ENCODE measurements at places on chromosomes 1 and 21. TPM values are rescaled to one million over a fixed set of nuclear protein-coding genes. Genes with fewer than 3 reads are reported as not detected.

TMEM69 gene
- total RNA-seq = 28.1 TPM

- H3K4me1 ChIP-seq = no peaks in the 10 kb centered on the region
- no peaks in the 10 kb centered on the region for H3K27me3 ChIP-seq
- H3K36me3 ChIP-seq = peaks cover 30% of the 10 kb centered on the region
- H3K4me3 ChIP-seq = no peak overlapping the region
- peak; percentile 94 for DNase-seq
These were observed 13.2 kb upstream of the MFN2 start for GRCh38 chr1:11967028-11967547.

GRCh38 chr1:53154859-53155438 lies 12.5 kb upstream of the SLC1A7 start:
- no peak for DNase-seq
- H3K4me1 ChIP-seq = no peaks in the 10 kb centered on the region
- H3K27me3 ChIP-seq = no peaks in the 10 kb centered on the region
- no peaks in the 10 kb centered on the region for H3K36me3 ChIP-seq
- no peak overlapping the region for H3K4me3 ChIP-seq
- no peak overlapping the region for H3K27ac ChIP-seq

TEDDM1 gene
- total RNA-seq = not detected

GRCh38 chr1:176993587-176993986 lies 170.9 kb downstream of the ASTN1 start:
- no peak for DNase-seq
- H3K27ac ChIP-seq = no peak overlapping the region
- no peak overlapping the region for H3K4me3 ChIP-seq
- H3K4me1 ChIP-seq = peaks cover 4% of the 10 kb centered on the region
- H3K36me3 ChIP-seq = no peaks in the 10 kb centered on the region

GRCh38 chr1:183580281-183580682 lies 10.0 kb downstream of the NCF2 start:
- H3K4me1 ChIP-seq = no peaks in the 10 kb centered on the region
- H3K36me3 ChIP-seq = no peaks in the 10 kb centered on the region
- H3K4me3 ChIP-seq = no peak overlapping the region
- H3K27ac ChIP-seq = no peak overlapping the region

MMEL1 gene
- total RNA-seq = 0.42 TPM

C1QC gene
- not detected for total RNA-seq

GRCh38 chr1:35708441-35708921 lies 10.2 kb downstream of the C1orf216 start:
- no peaks in the 10 kb centered on the region for H3K4me1 ChIP-seq
- H3K27me3 ChIP-seq = no peaks in the 10 kb centered on the region
- peak; percentile 80 for DNase-seq
- H3K27ac ChIP-seq = peak overlapping the region; percentile 95
- peak overlapping the region; percentile 80 for H3K4me3 ChIP-seq

- no peak overlapping the region for H3K27ac ChIP-seq
- H3K36me3 ChIP-seq = no peaks in the 10 kb centered on the region
- no peaks in the 10 kb centered on the region for H3K27me3 ChIP-seq
- DNase-seq = no peak
- H3K4me3 ChIP-seq = no peak overlapping the region
These were observed 24.6 kb upstream of the NEK7 start for GRCh38 chr1:198132060-198132781.
